ENCODE measurements at places on chromosomes 3 and 15. TPM values are rescaled to one million over a fixed set of nuclear protein-coding genes. Genes with fewer than 3 reads are reported as not detected.

CACNA1D gene
- total RNA-seq: not detected

SLC22A14 gene
- total RNA-seq: not detected

HTR3C gene
- total RNA-seq: not detected

ZIC1 gene
- total RNA-seq: 25.5 TPM

TM4SF4 gene
- 0.97 TPM for total RNA-seq

KLHDC8B gene
- 22.5 TPM for total RNA-seq

TMEM266 gene
- total RNA-seq: 0.38 TPM

CRTAP gene
- total RNA-seq: 261 TPM

SLC2A2 gene
- total RNA-seq: not detected

CCR3 gene
- not detected for total RNA-seq

ADAMTSL3 gene
- total RNA-seq: not detected

PODXL2 gene
- 2.5 TPM for total RNA-seq

NPAP1 gene
- total RNA-seq: not detected

HIGD2B gene
- not detected for total RNA-seq

MAP1A gene
- total RNA-seq: 61.9 TPM

DNA sequence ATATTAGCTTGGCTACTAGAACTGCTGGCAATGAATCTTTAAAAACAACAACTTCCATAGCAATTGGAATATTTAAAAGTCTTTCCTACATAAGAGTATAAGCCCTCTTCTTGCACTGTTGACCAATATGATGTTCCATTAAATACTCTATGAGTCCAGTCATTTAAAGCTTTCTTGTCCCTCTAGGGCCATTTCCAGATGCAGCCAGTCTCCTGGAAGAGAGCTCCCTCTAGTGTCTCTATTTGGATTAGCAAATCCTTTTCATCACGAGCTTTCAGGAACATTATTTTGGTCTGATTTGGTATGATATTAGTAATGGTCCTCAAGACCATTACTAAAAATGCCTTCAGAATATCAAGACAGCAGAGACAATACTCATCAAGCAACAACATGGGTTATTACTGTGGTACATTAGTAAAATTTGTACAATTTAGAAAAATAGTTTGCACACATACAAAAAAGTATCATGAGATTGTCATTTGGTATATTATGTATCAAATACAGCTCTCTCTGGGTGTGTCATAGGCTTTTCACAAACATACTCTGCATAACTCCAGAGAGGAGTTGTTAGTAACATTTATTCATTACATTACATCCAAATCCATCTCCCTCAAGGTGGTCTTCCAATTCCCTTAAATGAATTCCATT, 101.3 kb downstream of the DPH6 start:
- peak; percentile 67 for DNase-seq

GRCh38 chr3:177596816-177597271, 399.6 kb upstream of the TBL1XR1 start:
- DNase-seq: peak; percentile 58

GRCh38 chr3:8157640-8158039, 344.0 kb upstream of the LMCD1 start:
- no peak for DNase-seq

DNA sequence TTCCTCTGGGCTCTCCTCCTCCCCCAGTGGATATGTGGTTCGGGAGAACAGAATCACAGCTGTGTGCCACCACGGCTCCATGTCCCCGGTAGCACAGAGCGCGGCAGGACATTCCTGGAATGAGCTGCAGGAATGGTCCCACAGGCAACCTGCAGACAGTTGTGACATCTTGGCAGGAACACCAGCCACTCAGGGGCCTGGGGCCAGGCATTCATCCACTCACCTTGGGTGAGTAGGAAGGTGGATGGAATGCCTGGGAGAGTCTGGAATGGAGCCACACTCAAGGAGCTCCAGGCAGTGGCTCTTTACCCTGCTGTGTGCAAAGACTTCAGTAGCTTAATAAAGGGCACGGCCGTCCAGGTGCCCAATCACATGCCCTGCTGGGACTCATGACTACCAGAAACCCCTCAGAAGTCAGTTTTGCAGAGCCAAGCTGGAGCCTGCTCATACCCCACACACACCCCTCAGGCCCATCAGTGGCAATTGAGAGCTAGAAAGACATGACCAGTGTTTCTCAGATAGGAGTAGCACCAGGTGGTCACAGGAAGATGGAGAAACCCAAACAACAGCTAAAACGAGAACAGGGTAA, 117.3 kb upstream of the PRR20G start:
- DNase-seq: no peak

DNA sequence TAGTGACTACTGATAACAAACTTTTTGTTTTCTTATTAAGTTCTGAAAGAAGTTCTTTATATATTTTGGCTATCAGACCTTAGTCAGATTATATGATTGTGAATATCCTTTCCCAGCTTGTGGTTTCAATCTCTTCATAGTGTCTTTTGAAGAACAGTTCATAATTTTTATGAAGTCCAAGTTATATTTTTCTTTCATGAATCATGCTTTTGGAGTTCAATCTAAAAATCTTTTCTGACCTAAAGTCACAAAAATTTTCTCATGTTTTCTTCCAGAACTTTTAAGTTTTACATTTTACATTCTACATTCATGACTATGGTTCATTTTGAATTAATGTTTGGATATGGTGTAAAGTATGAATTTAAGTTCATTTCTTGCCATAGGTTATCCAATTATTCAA, 34.2 kb upstream of the OCA2 start:
- DNase-seq: peak; percentile 36

DNA sequence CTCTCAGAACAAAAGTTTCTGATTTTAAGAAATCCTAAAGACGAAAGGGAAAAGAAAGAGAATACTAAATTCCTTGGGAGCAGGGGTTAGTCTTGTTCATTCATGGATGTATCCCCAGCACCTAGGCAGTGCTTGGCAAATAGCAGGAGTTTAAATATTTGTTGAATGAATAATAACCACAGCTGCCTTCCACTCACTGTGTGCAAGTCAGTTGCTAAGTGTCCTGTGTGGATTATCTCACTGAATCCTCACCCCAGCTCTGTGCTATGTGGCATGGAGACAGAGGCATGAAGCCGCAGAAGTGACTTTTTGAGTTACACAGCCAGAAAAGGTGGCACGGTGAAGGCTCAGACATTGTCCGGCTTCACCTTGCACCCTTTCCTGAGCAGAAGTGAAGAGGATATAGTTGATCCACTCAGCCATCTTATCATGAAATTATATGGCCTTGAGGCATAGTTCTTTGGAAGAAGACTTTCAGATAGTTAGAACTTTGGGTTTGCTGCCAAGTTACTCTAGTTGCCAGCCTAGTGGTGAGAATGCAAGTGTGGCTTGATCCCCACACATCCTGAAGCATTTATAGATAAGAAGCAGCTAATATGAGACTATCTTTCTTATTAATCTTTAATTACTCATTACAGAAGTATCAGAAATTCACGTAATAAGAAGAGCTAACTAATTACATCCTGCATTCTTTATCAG, 355.5 kb downstream of the LRTM1 start:
- peak; percentile 5 for DNase-seq

DNA sequence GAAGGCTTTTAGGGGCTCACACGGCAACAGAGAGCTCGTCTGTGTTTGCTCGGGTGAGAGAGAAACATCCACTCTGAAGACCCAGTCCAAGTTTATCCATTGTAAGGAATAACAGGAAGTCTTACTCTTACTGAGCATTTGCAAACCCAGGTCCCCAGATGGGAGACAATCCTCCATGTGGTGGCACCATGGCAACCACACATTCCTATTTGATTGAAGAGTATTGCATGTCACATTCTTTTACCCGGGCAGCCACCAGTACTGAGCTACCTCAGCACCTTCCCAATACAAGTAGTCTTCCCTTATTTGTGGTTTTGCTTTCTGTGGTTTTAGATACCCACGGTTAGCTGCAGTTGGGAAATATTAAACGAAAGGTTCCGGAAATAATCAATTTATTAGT, 302.9 kb upstream of the RASGRP1 start:
- DNase-seq: peak; percentile 23

- no peak for DNase-seq
These were observed 1058.6 kb downstream of the NTRK3 start for GRCh38 chr15:87197981-87198380.

DNA sequence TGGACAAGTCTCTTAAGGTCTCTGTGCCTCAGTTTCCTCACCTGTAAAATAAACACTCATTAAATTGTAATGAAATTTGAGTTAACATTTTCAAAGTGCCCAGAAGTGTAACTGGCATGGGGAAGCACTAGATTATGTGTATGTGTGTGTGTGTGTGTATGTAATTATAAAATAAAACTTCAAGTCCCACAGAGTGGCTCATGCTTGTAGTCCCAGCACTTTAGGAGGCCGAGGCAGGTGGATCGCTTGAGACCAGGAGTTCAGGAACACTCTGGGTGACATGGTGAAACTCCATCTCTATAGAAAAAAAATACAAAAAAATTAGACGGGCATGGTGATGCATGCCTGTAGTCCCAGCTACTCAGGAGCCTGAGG, 403.4 kb downstream of the IL5RA start:
- DNase-seq: no peak

GRCh38 chr3:98199020-98199419, 32.5 kb downstream of the OR5H15 start:
- no peak for DNase-seq

DNA sequence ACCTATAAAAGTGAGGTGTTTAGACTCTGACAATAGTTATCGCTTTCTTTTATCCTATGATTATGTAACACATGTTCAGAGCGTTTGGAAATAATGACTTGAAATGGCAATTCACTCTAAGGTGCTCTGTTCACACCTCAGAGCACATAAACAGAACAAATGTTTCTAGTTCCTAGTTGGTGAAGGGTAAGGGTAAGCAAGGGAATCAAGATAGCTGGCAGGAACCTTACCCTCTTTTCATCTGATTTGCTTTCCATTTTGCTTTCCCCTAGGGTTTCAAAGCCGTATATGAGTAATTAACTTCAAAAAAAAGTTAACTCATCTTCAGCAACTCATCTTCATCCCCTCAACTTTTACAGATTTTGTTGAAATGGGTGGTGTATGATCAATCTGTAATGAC, 2.3 kb upstream of the ATOSA start:
- DNase-seq: no peak

- DNase-seq: no peak
These were observed 55.9 kb upstream of the POMGNT2 start for GRCh38 chr3:43161684-43162229.

DNA sequence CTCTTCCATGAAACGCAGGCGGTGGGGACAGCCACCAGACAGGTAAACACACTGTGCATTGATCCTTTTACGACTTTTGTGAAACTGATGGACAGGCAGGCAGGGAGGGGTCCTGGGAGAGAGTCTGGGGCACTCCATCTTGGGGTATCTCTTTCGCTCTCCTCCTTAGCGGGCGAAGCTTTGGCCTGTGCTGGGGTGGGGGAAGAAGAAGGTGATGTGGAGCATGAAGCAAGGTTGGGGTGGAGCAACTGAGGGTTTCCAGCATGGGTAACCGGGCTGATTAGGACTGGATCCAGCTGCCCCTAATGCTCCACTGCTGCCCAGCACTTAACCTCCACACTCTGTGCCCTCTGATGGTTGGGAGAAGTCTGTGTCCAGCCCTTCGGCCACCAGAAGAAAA, 25.6 kb downstream of the MUC20 start:
- DNase-seq: no peak

DNA sequence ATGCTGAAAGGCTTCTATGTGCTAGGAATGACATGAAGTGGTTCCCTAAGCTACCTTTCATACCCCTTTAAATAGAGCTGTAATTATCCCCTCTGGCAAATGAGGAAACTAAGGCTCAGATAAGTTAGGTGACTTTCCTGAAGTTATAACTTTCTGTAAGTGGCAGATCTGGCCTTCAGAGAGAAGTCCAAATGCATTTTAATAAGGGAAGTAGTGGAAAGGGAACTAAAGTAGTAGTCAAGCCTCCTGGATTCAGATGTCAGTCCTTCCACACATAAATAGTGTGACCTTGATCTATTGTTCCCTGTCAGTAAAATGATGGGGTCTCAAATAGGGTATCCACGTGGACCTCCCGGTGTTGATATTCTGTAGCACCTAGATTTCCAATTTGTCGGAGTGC, 277.7 kb downstream of the EDEM1 start:
- no peak for DNase-seq

DNA sequence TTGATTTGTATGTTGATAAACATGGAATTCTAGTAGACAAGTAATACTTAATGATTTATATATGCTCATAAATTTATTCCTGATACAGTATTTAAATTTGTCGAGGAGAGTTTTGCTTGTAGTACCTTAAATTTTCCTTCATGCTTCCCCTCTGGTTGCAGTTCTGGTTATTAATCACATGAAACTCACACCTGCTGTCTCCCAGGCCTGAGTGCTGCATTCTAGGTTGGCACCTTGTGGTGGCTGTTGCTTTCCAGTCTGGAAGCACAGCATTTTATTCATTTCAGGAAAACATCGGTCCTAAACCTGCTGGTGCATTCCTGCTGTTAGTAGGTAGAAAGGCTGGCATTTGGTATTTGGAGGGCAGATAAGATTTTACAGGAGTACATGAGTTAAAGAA, 44.9 kb downstream of the ATP1B3 start:
- DNase-seq: no peak

DNA sequence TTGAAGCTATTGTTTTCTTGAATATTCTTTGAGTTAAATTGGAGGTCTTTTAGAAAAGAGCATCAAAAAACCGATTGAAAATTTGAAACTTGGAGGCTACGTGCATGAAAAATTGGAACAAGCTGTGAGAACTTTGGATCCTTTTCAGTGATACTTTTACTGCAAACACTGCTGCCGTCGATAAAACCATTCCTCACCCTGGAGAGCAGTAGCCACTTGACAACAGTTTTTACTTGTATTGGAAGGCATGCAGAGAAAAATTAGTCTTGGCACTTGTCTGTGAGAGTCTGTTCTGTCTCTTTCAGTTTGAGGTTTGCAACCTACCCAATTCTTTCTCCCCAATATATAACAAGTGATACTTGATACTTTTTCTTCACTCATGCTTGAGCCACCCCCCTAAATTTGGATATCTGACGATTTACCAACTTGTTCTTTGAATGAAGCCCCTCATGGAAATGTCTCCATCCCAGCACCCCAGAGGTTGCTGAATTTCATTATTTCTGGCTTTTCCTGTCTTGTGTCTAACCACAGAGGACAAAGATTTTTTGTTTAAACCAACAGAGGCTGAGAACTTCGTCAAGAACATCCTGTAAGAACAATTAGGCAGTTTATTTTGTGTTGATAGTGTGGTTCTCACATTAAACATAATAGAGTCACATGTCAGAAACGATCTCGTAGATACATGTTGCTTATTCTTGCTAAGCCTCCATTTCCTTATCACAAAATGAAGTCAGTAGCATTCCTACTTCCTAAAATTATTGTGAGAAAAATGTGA, 307.3 kb upstream of the PLSCR5 start:
- DNase-seq: peak; percentile 3

GRCh38 chr15:70859322-70859908, 5.5 kb upstream of the LARP6 start:
- no peak for DNase-seq

- DNase-seq: peak; percentile 32
These were observed 8.6 kb downstream of the PARP9 start for GRCh38 chr3:122555275-122556071.

Data from GM23248 (cell line).